Activated CD8-positive, alpha-beta T cell treated with anti-CD3 and anti-CD28 coated beads, Interleukin-2, amount 10 ng/mL, durations not matched to agents 7 days and 5 days (primary cell): ENCODE measurements at places on chromosomes 12 and 14.

DNA sequence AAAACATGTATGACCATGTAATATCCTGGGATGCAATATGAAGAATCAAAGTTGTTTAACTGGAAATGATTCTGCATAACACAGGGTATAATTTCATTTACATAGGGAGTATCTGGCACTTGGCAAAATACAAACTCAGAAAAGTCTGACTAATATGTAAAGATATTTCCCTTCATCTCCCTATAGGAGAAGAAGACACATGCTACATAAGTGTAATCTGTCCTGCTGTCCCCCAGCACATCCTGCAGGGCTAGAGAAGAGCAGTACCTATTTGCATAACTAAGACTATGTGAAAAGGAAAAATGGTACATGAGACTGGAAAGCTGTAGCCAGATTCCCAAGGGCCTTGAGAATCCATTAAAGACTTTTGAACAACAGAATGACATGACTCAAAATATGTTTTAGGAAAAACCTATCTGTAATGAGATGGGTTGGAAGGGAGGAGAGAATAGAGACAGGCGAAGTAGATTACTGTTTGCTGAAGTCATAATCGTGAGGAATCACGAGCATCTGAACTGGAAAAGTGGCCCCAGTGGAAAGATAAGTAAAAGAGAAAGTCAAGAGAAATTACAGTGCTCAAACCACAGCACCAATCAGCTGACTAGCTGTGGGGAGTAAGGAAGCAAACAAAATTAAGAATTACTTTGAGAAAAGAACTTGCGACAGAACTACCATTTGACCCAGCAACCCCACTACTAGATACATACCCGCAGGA, 155.1 kb upstream of the HMGA2 start:
- no peak for DNase-seq

DNA sequence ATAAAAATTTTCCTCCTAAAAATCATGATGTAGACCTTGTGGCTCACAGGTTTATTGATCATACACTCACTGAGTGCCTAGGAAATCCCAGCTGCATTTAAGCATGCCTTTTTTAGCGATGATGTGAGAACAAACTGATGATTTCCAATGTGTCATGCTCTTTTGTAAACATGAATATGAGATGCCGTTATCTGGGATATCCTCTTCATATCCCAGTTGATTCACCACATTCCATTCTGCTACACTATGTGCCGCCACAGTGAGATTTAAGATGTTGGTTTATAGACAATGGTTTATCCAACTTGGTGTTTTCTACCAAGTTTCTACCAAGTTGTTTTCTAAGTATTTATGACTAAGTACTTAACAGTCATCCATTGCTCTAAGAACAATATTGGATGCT, 5.2 kb downstream of the OR4E1 start:
- DNase-seq, result no peak

DNA sequence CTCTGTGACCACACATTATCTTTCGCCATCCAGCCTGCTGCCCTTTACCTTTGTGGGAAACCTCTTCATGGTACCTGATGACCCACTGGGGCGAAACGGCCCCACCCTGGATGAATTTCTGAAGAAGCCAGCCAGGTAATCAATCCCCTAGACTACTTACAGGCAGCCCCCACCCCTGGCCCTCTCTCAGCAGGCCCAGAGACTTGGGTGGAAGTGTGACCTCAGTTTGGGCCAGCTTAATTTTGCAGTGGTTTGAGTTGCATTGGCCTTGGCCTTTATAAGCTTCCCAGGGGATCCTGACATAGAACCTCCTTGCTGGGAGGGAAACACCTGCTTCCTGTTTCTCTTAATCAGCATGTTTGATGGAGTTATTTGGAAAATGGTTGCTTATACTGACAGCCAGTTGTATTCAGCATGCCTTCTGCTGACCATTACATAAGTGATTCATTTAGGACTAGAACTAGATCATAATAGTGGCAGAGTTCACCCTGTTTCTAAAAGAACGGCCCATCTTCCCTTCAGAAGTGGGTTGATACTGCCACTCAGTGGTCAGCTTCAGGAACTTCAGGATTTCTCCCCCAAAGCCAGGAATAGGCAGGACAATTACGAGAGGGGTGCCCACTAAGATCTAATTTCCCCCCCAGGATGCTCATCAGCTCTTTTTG, 6.1 kb downstream of the SDR39U1 start:
- DNase-seq, result peak; percentile 65

DNA sequence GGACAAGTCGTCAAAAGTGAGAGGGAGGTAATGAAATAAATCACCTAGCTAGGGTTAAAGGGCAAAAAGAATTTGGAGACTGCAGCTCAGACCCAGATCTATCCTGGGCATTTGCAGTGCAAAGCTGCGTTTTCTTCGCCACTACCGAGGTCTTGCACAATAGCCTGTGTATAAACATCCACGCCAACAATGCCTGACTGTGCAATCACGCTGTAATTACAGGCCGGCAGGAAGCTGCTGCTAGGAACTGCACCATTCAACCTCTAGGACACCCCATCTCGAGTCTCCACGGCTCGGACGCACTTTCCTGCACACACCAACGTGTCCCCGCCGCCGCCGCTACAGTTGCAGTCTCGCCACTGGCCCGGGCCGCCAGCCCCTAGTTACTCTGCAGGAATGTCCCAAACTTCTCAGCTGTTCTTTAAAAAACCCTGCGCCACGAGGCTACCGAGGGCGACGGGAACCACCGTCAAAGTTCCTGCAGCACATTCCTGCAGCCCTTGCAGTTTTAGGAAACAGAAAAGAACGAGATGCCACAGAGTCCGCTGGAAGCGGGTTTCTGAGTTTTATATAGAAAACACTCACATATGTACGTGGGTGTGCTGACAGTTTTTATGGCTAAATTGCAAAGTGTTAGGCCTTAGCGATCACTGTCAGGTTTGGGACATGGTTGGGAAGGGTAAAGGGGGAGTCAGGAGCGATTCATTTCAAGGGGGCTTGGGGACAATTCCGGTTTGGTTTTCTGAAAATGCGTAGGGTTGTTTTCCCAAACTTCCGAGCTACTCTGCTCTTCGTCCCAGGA, 65.6 kb upstream of the PTGR2 start:
- DNase-seq, result peak; percentile 83

DNA sequence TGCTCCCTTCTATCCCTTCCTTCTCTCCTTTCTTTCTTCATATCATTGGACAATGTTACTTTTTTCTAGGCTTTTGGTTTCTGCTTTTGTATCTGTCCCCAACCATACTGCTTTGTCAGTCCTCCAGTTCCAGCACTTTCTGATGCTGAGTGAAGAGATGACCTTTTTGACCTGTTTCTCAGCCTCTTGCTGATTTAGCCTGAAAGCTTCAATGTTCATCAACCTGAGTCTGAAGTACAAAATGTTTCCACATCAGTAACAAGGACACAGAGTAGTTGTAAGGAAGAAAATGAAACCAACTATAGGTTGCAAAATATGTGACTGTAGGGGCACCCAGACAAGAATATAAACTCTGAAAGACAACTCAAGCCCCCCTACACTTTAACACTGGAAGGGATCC, 25.2 kb upstream of the AKAP6 start:
- DNase-seq, result no peak

- DNase-seq, result no peak
Measured at GRCh38 chr12:6067152-6067916, 57.1 kb downstream of the VWF start.

DNA sequence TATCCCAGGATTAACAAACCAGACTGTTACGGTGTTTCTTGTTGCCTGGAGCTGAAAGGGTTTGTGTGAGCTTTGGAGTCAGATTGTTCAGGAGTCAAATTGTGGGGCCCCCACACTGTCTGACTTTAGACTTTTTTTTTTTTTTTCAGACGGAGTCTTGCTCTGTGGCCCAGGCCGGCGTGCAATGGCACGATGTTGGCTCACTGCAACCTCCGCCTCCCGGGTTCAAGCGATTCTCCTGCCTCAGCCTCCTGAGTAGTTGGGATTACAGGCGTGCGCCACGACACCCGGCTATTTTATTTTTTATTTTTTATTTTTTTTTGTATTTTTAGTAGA, 847 bp downstream of the TSFM start:
- DNase-seq, result no peak

DNA sequence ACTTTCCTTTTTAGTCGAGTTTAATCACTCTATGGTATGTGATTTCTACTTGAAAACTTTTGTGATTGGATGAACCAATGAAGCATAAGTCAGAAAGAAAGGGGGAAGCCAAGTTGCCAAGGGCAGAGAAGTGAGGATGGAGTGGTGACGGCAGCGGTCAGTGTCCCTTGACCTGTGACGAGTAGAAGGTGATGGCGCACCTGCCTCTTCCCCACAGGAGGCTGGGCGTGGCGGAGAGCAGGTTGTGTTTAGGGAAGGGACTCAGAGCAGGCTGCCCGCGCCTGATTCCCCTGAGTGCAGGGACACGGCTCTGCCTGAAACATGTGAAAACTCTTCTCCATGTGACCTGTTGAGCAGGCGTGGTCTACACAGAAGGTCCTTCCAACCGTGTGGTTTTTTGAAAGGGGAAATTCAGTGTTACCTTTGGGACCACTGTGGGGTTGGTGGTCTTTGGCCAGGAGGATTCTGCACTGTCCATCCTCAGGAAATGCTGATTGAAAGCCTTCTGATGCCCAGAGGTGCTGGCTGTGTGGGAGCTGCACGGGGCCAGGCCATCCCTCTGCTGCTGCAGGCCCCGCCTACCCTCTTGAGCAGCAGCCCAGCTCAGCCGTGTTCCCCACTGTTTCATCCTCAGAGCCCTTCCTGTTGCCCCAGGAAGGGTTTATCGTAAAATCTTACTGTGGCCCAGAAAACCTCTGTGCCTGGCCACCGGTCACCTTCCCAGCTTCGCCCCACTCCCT, 23.5 kb upstream of the AMN start:
- DNase-seq, result no peak

GRCh38 chr12:86681060-86681459, 424.9 kb upstream of the MGAT4C start:
- DNase-seq, result no peak

DNA sequence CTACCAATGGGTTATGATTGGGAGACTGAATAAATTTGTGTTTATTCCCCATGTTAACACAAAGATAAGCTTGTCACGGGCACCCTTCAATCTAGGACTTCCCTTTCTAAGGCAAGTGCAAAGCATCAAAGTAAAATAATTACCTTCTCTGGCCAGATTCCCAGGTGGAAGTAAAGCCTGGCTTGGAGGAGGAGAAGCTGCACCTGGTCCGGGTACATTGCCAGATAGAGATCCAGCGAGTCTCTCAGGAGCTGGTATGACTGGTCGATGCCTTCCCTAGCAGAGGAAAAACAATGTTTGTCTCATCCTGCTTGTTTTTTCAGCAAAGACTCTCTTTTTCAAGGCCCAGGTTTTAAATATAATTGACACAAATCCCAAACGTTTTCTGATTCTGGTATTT, 24.9 kb downstream of the FBXO21 start:
- DNase-seq, result no peak

DNA sequence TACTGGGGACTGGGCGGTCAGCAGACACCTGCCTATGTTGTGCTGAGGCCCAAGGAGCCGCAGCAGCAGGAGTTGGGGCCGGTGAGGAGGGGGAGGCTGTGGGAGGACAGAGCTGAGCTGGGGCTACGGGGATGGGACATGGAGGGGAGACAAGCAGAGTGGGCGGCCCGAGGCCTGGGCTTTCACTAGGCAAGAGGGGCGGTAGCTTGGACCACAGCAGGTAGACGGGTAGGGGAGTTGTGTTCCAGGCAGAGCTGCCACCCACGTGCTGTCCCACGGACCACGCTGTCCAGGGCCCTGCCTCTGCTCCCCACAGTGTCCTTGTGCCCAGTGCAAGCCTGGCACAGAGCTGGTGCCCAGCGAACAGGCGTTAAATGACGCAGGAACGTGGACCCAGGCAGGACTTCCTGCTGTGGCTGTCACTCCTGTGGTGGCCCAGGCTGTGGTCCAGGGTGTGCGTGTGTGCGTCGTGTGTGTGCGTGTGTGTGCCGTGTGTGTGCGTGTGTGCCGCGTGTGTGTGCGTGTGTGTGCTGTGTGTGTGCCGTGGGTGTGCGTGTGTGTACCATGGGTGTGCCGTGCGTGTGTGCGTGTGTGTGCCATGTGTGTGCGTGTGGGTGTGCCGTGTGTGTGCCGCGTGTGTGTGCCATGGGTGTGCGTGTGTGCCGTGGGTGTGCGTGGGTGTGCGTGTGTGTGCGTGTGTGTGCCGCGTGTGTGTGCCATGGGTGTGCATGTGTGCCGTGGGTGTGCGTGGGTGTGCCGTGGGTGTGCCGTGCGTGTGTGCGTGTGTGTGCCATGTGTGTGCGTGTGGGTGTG, 6.8 kb downstream of the CEP170B start:
- DNase-seq, result no peak

- no peak for DNase-seq
Measured at GRCh38 chr14:22487941-22488340, 101.1 kb downstream of the DAD1 start.

- no peak for DNase-seq
Measured at GRCh38 chr14:54667764-54668163, 100.8 kb downstream of the SAMD4A start.

- DNase-seq, result no peak
Measured at GRCh38 chr12:82723093-82723492, 36.4 kb downstream of the TMTC2 start.

DNA sequence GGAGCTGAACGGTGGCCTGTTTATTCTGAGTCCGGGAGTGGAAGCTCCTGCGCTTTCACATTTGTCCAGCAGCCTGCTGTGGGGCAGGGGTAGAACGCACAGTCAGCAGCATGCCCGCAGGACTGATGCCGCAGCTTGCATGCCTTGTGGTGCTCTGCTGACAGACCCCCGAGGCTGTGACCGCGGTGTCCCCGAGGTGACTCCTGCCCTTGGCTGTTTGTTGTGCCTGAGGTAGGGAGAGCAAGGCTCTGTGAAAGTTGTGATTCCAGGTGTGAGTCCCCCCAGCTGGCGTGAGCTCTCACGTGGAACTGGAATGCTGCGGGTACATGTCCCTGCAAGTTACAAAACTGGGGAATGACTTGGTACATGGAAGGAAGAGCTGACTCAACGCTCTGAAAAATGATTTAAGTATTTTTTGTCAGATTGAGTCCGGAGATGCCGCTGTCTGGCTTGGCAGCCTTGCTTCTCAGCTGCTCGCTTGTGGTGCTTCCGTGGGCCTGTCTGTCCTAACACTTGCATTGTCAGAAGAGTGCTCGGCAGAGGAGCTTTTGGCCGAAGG, 18.1 kb downstream of the MLXIP start:
- DNase-seq, result no peak
